Mucosa of gallbladder (tissue), 1 donor: ENCODE measurements at places on chromosomes 6 and 20. TPM values are rescaled to one million over a fixed set of nuclear protein-coding genes. Genes with fewer than 3 reads are reported as not detected.

Gene GABRR1
- not detected for total RNA-seq

GRCh38 chr6:41370488-41371111 is 35.2 kb downstream of the NCR2 start:
- no peak for DNase-seq

DNA sequence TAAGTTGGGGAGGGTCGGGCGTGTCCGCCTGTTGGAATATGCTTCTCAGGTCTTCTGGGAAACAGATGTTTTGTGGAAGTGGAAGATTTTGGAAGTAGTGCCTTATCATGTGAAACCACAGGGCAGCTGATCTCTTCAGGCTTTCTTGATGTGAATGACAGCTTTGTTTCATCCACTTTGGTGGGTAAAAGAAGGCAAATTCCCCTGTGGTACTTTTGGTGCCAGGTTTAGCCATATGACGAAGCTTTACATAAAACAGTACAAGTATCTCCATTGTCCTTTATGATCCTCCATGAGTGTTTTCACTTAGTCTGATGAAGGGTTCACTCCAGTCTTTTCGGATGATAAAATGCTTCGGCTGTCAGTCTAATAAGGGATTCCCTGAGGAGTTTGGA is 4.6 kb downstream of the IRF4 start:
- DNase-seq, result no peak

GRCh38 chr6:110786696-110787095 is 28.6 kb downstream of the CDK19 start:
- DNase-seq, result no peak

Gene PLA2G7
- total RNA-seq, result 1.8 TPM

GRCh38 chr20:20733943-20734342 is 21.5 kb upstream of the RALGAPA2 start:
- DNase-seq, result no peak

DNA sequence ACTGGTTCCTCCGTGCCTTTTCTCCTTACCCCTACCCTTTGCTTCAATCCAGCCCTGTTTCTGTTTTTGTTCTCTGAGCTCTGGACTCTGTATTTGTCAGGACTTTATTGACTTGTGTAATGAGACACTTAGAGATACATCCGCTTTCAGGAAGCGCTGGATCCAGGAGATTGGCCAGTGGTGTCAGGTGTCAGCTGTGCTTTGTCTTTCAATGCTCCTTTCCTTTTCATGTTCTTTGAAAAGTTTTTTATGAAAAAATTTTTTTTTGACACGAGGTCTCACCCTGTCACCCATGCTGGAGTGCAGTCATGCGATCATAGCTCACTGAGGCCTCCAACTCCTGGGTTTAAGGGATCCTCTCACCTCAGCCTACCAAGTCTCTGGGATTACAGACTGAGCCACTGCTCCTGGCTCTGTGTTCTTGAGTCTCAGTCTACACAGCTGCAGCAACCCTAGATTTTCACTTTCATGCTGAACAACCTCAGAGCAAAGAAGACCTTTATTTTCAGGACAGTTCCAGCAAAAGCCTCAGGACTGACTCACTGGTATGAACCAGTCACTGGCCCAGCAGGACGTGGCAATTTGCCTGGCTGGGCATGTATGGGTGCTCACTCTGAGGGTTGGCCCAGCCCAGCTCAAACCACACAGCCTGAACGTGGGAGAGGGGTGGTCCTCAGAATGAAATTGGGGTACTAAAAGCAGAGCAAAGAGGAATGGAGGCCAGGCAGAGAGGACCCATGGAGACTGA is 108.5 kb downstream of the DHX35 start:
- no peak for DNase-seq

DNA sequence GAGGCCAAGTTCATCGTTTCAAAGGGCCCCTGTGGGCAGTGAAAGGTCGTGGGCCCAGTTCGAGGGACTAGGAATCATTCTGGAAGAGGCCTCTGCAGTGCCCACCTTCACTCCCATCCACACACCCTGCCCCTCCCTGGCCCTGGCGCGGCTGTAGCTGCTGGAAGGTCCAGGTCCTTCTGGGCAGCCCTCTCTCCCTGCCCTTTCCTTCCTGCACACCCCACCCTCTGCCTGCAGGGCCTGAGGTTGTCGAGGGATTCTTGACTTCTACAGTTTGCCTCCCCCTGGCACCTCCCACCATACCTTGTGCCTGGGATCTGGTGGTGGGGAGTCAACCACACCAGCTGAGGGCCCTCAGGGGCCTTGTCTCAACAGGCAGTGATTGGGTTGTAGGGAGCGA is 4.5 kb upstream of the MYT1 start:
- no peak for DNase-seq

GRCh38 chr20:6966721-6967120 is 199.2 kb downstream of the BMP2 start:
- no peak for DNase-seq

GRCh38 chr6:52610011-52610410 is 33.2 kb upstream of the TRAM2 start:
- DNase-seq, result no peak

Gene TNFRSF6B
- 3.2 TPM for total RNA-seq

- DNase-seq, result no peak
Observed at GRCh38 chr6:169101981-169102380, 151.7 kb downstream of the THBS2 start.

DNA sequence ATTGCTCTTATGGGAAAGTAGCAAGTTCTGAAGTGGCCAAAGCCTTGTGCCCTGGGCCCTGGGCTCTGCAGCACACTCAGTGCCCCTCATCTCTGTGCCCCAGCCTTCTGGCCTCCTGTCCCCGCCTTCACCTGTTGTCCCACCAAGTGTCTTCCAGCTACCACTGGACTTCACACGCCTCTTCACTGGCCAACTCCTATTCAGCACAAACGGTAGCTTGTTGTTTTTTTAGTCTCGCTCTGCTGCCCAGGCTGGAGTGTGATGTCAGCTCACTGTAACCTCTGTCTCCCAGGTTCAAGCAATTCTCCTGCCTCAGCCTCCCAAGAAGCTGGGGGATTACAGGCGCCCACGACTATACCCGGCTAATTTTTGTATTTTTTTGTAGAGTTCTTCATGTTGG is 4.8 kb downstream of the CCHCR1 start:
- DNase-seq, result no peak

GRCh38 chr6:143176090-143177021 is 115.7 kb downstream of the AIG1 start:
- DNase-seq, result no peak

- DNase-seq, result no peak
Observed at GRCh38 chr20:48098866-48099265, 313.6 kb upstream of the SULF2 start.
